GM12864 (cell line): ENCODE measurements at places on chromosomes 7 and 10.

DNA sequence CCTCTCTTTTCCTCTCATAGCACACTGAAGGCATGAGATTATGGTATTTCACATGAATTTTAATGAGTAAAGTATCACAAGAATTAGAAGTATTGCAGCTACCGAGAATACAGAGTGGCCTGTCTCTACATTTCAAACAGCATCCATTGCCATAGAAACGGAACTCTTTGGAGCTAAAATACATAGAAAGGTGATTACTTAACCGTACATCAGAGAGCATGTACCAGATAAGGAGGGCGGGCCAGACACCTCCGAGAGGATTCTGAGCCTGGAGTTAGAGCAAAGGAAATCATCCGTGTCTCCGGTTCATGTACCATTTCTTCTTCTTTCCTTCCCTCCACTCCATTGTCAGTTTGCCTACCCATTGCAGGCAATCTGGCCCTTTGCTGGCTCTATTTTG, 196.7 kb downstream of the KLF6 start:
- no peak for DNase-seq

DNA sequence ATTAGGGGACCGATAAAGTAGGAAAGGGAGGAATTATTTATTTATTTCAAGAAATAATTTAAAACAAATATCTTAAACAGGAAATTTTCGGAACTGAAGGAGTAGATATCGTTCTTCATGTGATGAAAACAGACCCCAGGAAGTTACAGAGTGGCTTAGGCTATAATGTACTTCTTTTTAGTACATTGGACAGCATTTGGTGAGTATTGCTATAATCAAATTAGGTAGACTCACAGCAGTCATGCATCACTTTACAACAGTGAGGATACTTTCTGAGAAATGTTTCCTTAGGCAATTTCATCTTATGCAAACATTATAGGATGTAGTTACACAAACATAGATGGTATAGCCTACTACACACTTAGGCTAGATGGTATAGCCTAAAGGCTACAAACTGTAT, 33.0 kb downstream of the FAM237B start:
- DNase-seq, result no peak

DNA sequence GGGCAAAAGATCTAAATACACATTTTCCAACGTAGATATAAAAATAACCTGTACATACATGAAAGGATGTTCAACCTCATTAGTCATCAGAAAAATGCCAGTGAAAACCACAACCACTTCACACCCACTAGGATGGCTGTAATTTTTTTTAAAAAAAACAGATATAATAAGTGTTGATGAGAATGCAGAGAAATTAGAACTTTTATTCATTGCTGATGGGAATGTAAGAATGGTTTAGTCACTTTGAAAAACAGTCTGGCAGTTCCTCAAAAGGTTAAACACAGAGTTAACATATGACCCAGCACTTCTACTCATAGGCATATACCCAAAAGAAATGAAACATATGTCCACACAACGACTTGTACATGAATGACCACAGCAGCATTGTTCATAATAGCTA, 32.3 kb upstream of the PRKCQ start:
- DNase-seq, result no peak

- no peak for DNase-seq
Observed at GRCh38 chr7:22662556-22663356, 64.2 kb upstream of the IL6 start.

- DNase-seq, result no peak
Observed at GRCh38 chr7:31595390-31595789, 81.5 kb downstream of the ITPRID1 start.

GRCh38 chr10:133139551-133140065, 20.4 kb upstream of the KNDC1 start:
- no peak for DNase-seq

- no peak for DNase-seq
Observed at GRCh38 chr7:50564171-50564570, 1.0 kb downstream of the DDC start.

DNA sequence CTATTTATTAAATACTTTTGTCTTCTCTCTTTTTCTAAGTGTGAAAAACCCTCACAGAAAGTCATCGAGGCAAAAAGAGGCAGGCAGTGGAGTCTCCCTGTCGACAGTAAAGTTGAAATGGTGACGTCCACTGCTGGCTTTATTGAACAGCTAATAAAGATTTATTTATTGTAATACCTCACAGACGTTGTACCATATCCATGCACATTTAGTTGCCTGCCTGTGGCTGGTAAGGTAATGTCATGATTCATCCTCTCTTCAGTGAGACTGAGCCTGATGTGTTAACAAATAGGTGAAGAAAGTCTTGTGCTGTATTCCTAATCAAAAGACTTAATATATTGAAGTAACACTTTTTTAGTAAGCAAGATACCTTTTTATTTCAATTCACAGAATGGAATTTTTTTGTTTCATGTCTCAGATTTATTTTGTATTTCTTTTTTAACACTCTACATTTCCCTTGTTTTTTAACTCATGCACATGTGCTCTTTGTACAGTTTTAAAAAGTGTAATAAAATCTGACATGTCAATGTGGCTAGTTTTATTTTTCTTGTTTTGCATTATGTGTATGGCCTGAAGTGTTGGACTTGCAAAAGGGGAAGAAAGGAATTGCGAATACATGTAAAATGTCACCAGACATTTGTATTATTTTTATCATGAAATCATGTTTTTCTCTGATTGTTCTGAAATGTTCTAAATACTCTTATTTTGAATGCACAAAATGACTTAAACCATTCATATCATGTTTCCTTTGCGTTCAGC, 43.4 kb downstream of the TARP start:
- DNase-seq, result no peak

DNA sequence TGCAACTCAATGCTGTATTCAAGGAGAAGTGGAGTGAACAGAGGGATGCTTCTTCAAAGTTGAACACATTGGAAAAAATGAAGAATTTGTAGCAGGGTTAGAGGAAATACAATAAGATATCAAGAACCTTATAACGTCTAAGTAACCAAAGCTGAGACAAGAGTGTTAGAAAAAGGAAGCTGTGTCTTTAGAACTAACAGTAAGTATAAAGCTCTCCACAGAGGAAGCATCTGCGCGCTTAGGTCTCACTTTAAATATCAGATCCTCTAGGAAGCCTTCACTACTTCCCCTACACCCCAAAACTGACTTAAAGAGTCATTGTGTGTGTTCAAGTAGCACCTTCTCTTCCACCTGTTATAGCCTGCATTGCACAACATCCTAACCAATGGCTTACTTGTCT, 43.0 kb downstream of the CH25H start:
- no peak for DNase-seq

GRCh38 chr10:133235932-133236331, 1.7 kb upstream of the VENTX start:
- DNase-seq, result no peak

DNA sequence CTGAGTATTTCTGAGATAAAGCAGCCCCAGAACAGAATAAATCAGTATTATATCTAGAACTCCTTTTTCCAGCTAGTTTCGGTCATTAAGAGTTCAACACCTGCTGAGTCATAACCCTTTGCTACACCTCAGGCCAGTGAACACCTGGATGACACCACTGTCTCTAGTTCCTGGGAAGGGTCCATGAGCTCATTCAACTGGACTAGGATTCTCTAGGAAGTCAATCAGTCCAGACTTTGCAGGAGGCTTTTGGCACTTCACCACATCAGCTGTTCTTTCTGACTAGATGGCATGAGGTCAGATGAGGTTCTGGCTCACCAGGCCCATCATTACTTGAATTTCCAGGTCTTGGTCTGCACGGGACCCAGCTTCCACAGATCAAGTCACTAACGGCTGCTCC, 11.7 kb downstream of the SLC39A12 start:
- no peak for DNase-seq

DNA sequence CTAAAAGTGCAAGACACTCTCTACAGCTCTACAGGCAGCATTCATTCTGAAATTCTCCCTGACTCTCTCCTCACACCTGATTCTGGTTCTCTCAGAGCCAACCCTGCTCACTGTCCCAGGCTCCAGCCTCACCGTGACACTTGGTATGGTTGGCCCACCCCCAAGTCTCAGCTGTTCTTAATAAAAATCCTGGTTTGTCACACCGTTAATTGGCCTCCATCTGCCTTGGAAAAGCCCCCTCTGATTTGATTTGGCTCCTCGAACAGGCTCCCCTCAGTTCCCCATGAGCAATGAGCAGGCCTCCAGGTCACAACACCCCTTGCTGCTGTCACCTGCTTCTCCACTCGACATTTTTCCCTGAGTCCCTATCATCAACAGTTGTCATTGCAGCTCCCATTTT, 507.3 kb upstream of the AUTS2 start:
- DNase-seq, result no peak

GRCh38 chr10:86333826-86334487, 32.6 kb downstream of the GRID1 start:
- DNase-seq, result no peak

DNA sequence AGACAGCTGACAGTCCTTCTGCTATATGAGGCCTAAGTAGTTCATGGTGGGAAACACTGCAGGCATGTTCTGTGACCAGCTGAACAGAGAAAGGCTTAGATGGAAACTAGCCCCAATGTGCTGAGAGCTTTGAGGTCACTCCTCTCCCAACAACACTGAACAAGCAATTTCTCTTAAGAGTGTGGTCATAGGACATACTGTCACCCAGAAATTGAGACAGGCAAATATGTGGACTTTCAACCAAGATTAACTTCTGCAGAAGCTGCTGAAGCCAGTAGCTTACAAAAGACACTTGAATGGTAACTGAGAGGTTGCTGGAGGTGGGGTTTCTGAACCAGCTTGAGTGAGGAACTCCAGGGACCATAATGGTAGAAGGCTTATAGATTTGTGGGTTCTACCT, 38.9 kb upstream of the UNC5B start:
- no peak for DNase-seq

GRCh38 chr10:78301891-78302738, 268.5 kb downstream of the RPS24 start:
- no peak for DNase-seq

DNA sequence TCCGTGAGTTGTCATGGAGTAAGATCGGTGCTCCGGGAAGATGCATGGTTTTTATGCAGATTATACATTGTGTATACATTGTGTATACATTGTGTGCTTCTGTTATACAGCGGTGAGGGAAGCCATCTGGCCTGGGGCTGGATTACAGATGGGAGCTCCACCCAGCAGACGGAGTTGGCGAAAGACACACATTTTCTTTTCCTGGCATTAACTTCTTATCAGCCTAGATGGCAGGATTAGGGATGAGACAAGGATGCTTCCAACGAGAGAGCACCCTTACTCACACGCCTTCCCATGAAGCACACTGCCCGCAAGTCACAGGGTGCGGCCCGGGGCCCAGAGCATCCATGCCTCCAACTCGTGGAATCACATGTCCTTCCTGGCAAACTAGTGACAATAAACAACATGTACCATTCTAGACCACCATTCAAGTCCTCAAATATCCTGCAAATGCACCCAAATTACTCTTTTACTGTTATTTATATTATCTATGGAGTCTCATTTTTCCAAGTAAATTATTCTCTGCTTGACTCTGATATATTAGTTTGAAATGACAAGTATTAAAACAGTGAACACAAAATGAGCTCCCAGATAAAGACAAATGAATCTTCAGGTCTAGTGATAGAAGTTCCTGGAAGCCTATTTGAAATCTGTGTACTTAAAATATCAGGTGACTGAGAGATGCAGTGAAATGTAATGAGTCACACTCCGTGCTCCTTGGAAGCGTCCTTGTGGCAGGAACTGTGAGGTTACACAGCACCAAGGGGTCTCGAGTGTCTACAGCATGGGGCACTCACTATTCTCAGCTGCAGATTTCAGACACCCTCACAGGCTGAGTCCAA, 29.8 kb upstream of the PPP2R2D start:
- no peak for DNase-seq

DNA sequence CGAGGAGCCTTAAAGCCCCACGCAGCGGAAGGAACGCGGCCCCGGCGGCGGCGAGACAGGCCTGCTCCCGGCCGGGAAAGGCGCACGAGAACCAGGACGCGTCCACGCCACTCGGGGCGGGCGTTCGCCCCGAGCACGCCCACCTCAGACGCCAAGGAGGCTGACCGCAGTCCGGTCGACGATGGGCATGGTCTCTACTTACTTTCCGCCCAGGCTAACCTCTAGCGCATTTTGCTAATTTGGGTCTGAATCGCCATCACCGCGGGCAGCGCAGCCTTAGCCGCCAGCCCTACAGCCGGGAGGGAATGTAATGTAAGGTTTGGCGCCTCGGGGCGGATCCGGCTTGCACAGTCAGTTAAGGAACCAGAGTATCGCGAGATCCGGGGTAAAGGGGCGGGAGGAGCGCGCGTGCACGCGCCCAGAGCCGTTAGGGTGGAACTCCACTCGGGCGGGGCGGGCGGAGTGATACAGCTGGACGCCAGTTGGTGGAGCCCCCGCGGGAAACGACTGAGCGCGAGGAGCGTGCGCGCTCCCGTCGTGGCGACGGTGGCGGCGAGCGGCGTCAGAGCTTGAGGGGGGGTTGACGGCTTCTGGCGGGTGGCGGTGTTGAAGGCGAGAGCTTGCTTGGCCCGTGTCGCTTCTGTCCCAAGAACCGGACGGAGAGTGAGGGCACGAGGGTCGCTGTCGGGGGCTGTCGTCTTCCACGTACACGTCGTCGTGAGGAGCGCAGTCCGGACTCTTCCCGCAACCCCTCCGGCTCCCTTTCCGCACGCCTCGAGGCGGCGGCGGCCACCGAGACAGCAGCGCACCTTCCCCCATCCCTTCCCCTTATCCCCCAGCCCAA, at the start of gene LUC7L2:
Gene LUC7L2 (plus strand): TSS at position 529 of the 844 bp plus-strand sequence. CDS start 368 bp downstream, outside the sequence.
- peak; percentile 95 for DNase-seq

- DNase-seq, result peak; percentile 18
Observed at GRCh38 chr7:86790383-86790782, 146.7 kb downstream of the GRM3 start.

- DNase-seq, result no peak
Observed at GRCh38 chr10:21849607-21850006, 153.9 kb downstream of the DNAJC1 start.

DNA sequence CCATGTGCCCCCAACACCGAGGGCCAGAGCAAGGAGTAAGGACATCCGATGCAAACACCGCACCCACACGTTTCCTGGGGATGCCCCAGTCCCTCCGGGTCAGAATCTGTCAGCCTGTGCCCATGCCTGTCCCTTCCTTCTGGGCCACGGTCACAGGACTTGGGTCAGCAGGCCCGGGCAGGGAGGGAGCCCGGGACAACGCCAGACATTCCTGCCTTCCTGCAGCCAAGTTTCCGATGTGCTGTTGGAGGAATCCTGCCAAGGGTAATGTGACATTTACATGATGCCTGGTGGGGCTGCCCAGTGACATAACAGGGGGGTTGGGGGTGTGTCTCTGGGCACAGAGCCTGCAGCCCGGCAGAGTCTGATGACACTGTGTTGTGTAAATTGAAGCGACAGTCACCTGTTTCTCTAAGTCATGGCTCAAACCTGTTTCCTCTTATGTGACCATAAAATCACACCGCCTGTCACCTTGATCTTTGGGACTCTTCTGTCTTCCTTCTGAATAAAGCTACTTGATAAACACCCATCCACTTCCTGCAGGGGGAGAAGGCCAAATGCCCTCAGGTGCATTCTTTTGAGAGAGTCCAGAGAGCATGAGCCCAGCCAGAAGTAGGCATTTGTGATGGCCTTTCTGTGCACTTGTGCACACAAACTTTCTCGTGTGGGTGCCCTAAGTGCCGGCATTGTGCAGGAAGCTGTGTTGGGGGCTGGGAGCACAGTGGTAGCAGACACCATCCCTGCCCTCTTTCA, 175.3 kb upstream of the RHEB start:
- DNase-seq, result no peak
